ENCODE measurements at places on chromosomes 2 and 18. TPM values are rescaled to one million over a fixed set of nuclear protein-coding genes. Genes with fewer than 3 reads are reported as not detected.
A peak's percentile ranks its signal among the peaks of the same experiment; 100 is the strongest.

Gene IL1R1
- 3.7 TPM for total RNA-seq

GRCh38 chr2:202178346-202178958, 59.9 kb downstream of the SUMO1 start:
- DNase-seq: peak; percentile 49

GRCh38 chr2:231573698-231574421, 18.8 kb upstream of the TEX44 start:
- DNase-seq: no peak

DNA sequence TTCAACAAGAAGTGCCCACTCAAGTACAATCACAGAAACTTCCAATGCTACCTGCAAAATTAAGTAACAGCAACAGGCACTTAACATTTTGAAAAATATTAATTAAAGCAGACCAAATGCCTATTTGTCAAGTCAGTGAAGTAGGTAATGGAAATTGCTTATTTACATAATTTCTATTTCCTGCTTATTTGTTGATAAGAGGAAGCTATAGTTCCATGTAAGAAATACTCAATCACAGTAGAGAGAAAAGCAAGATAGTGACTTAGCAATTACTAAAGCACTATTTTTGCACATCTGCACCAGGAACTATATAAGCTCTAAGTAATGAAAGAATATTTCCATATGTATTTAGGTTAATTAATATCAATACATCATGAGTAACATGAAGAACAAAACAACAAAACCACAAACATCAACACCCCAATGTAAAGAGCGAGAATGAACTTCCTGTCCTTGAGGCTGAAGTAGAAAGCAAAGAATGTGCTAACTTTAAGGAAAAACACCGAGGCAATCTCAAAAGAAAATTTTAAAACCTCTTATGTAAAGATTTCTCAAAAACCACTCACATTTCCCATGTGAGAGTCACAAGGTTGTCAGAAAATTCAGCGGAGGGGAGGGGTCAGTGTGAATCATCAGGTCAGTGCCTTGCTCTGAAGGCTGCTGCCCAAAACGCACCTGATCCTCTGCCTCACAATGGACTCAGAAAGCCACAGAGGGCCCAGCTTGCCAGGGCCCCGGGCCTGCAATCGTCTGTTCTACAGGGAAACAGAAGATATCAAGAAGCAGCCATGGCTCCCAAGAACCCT, 12.5 kb downstream of the NPC1 start:
- no peak for DNase-seq

GRCh38 chr2:141331127-141331526, 799.7 kb downstream of the LRP1B start:
- DNase-seq: no peak

- no peak for DNase-seq
Observed at GRCh38 chr2:142082368-142082767, 48.4 kb downstream of the LRP1B start.
